ENCODE measurements at places on chromosomes 16 and 17.

DNA sequence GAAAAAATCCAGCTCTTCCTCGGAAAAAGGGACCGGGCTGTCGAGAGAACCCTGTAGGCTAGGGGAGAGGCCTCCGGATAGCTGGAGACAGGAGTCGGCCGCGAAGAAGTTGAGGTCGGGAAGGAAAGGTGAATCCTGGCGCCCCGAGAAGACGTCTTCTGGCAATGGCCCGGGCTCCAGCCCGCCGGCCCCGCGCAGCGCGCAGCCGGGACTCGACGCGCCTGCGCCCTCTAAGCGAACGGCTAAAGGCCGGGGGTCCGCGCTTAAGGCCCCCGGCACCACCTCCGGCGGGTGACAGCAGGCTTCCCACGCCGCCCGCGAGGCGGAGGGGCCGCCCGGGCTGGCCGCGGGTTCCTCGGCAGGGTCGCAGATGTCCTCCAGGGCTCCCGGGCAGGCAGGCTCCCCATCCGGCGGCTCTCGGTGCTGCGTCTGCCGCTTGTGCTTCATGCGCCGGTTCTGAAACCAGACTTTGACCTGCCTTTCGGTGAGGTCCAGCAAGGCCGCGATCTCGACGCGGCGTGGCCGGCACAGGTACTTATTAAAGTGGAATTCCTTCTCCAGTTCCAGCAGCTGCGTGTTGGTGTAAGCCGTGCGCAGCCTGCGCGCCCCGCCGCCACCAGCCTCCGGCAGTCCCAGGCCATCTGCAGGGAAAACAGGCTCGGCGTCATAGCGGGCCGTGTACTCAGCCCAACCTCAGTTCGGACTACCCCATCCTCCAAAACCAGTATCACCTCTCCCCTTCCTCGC, 1.6 kb downstream of the HOXB2 start:
- DNase-seq = peak; percentile 45

DNA sequence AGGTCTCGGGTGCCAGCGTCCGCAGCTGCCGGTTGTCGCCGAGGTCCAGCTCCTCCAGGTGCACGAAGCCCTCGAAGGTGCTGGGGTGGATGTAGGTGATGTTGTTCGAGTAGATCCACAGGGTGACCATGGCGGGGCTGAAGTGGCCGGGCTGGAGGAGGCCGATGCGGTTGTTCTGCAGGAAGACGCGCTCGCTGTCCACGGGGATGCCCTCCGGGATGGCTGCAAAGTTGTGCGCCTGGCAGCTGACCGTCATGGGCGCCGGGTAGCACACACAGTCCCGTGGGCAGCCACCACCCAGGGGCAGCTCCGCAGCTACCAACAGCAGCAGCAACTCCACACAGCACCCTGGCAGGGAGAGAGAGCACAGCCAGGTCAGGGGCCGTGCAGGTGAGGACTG, 87.7 kb downstream of the RTN4RL1 start:
- DNase-seq = no peak

- DNase-seq = peak; percentile 90
Observed at GRCh38 chr16:85610446-85611193, 2.5 kb upstream of the GSE1 start.

GRCh38 chr16:13453938-13454553, 465.9 kb upstream of the ERCC4 start:
- peak; percentile 31 for DNase-seq

- peak; percentile 21 for DNase-seq
Observed at GRCh38 chr16:76705892-76706291, 428.7 kb downstream of the CNTNAP4 start.

DNA sequence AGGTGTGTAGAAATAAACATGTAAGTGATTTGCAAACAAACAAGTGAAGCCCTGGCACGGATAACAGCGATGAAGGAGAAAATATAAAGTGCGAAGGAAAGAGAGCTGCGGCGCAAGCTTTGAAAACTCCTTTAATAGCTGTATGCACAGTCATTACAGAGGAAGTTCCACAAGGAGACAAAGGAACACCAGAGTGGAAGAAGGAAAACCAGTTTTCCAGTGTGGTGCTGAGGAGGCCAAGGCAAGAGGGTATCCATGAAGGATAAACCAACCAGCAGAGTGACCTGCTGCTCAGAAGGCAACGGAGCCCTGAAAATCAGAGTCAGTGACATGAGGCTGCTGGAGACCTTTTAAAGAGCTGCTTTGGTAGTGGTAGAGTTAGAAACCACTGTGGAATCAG, 24.4 kb downstream of the METTL16 start:
- peak; percentile 24 for DNase-seq

DNA sequence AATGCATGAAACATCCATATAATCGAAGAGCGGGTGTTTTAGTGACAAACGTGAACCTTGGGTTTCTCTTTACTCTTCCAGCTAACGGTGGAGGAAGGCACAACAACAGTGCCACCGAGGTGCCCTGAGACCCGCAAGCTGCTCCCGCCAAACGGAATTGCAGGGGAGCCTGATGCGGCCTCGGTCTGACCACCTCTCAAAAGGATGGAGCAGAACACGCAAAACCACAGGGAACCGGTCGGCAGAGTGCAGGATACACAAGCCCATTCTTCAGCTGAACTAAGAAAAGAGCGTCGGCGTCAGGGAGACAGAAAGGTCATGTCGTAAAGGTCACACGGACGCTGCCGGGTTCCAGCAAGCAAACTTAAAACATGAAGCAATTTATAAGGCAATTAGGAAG, 109.5 kb upstream of the ZNF750 start:
- DNase-seq = no peak

DNA sequence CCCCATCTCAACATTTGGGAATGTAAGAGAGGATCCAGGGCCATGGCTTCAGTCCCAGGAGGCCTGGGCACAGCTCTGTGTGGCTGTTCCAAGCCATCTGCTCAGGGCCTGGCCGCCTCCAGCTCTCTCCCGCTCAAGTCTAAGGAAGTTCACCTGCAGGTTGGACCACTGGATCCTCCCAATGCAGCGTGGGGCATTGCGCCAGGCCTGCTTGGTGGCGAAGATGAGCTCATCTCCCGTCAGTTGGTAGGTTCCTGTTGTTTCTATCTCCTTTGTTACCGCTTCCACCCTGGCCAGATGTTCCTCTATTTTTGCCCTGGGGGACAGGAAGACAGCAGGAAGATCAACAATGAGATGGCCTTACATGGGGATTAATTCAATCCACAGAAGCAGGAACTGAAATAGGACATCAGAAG, 17.5 kb downstream of the NOS2 start:
- no peak for DNase-seq

DNA sequence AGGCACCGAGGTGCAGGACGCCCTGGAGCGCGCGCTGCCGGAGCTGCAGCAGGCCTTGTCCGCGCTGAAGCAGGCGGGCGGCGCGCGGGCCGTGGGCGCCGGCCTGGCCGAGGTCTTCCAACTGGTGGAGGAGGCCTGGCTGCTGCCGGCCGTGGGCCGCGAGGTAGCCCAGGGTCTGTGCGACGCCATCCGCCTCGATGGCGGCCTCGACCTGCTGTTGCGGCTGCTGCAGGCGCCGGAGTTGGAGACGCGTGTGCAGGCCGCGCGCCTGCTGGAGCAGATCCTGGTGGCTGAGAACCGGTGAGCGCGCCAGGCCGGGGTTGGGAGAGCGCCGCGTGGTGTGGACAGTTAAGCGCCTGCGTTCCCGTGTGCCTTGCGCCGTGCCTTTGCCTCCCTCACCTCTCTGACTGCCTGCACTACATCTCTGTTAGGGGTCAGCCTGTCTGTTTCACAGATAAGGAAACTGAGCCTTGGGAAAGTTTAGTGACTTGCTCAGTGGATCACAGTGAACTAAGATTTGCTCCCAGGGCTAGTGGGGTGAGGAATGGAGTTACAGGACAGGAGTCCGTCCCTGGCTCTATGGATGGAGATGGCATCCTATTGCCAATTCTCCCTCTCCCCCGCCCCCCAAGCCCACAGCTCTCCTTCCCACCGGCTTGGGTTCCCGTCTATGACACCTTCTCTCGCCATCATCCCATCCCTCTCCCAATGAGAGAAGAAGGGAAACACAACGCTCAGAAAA, 880 bp downstream of the SARM1 start:
- no peak for DNase-seq

- DNase-seq = no peak
Observed at GRCh38 chr17:10699856-10700255, 2.5 kb downstream of the ADPRM start.

DNA sequence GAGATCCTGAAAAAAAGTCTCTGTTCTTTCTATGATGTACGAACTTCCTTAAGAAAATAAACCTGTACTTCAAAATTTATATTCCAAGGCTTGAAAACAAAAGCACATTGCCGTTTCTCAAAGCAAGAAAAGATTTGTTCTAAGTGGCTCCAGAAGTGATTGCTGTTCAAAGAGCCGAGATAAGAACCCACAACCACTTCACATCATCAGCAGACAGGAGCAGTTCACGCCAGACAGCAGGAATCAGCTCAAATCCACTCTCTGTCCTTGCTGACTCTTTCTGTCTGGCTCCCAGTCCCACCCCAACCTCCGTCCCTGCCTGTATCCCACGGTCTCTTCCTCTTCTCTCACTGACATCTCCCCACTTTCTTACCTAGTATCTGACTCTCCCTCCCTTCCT, 85.0 kb upstream of the MYOCD start:
- DNase-seq = no peak

DNA sequence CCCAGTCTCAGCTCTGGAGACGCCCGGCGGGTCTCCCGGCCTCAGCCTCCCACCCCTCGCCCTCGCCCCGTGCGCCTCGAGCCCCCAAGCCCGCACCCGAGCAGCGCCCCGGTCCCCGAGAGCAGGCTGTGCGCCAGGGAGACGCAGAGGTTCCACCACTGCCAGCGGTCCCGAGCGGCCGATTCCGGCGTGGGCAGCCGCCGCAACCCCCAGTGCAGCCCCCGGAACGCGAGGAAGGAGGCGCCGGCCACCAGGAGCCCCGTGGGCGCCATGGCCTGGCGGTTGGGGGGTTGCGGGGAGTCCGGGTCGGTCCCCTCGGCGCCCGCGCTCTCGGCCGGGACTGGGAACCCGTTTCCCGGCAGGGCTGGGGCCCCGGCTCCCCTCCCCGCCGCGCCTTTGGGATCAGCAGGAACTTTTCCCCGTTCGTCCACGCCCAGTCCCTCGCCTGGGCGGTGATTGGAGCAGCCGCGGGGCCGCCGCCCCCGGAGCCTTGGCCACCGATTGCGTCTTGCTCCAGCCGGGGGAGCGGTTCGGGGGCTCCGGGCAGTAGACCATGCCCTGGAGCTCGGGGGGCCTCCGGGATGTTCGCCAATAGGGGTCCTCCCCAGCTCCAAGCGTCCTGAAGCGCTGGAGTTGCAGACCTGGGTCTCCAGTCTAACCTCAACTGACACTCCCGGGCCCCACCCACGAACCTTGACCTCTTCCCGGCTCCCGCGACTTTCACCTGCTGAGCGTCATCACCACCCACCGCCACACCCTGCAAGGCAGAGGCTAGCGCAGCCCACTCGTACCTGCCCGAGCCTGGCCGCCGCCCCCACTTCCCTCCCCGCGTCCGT, at the start of gene TLCD2:
TLCD2 (minus strand) TSS at position 407 of the 836 bp plus-strand sequence; CDS start at position 272, 135 bp downstream.
- peak; percentile 62 for DNase-seq

GRCh38 chr16:68921637-68922036, 78.3 kb downstream of the TANGO6 start:
- DNase-seq = peak; percentile 95

- no peak for DNase-seq
Observed at GRCh38 chr17:28443901-28444638, 29.4 kb upstream of the SLC13A2 start.

DNA sequence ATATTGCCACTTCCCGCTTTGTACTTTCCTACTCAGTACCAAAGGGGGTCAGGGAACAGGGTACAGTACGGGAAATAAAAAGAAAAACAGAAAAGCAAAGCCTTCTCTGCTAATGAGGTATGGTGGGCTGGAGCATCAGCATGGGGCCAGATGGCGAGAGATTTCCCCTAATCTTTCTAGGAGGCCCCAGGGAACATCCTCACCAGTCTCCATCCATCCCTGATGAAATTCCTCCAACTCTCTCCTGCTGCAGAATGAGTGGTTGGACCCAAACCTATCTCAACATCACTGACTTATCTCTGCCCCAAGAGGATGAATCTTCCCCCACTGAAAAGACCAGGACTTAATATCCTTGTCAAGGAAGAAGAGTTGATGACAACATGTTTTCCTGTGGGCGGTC, 185.6 kb downstream of the C16orf78 start:
- DNase-seq = no peak

GRCh38 chr17:64441772-64442540, 7.0 kb upstream of the MILR1 start:
- no peak for DNase-seq

- no peak for DNase-seq
Observed at GRCh38 chr16:61237884-61238485, 798.3 kb downstream of the CDH8 start.

DNA sequence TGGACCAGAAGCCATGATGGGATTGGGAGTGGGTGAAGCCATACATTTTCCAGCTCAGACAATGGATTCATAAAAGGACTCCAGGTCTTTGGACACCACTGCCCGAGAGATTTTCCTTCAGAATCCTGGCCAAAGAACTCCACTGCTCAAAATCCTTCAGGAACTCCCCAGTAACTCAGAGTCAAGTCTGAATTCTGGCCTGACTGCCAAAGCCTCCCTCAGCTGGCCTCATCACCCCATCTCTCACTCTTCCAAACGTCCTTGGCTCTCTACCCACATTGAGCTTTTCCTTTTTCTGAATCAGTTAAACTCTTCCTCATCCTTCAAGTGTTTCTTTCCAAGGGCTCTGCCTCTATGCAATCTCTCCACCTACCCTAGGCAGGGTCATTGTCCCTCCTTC, 1.2 kb upstream of the SEPTIN1 start:
- DNase-seq = no peak

GRCh38 chr17:82217530-82218204, 5.0 kb upstream of the CCDC57 start:
- peak; percentile 93 for DNase-seq

- peak; percentile 90 for DNase-seq
Observed at GRCh38 chr17:75996665-75997590, 3.7 kb upstream of the CDK3 start.

- no peak for DNase-seq
Observed at GRCh38 chr16:4597174-4597573, 17.5 kb downstream of the UBALD1 start.

DNA sequence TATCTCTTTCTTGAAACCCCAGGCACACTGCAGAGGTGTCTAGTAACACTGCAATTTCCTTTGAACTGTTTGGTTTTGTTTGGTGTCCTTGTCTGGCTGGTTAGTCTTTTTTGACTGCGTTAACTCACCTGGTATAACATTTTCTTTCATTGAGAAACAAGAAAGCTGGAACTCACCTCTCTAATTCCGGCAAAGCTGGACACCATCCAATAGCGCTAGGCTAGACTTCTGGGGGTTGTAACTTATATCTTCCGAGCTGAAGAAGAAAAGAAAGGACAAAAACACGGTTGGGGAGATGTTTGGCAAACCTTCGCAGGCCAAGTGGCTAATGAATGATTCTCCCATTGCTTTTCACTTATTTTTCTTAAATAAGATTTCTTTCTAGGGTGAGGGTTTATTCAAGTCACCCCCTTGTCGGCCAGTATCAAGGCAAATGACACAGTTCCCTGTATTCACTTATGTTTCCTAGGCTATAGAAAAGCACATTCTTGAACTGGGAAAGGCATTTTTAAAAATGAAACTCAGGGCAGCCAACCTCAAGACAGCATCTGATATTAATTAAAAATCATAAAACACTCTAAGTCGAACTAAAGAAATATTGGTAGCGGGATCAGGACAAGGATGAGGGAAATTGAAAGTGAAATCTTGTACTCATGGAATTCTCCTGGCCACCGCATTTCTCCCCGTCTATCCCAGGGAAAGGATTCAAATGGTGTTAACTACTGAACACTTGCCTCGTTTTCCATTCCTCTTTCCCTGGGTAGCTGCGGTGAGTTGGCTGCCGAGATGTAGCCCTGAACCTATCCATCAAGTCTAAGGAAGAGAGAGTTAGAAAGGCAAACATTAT, 95.9 kb upstream of the ZFHX3 start:
- DNase-seq = no peak

- peak; percentile 81 for DNase-seq
Observed at GRCh38 chr17:42548070-42548837, 4.5 kb upstream of the HSD17B1 start.

- DNase-seq = no peak
Observed at GRCh38 chr16:30503403-30504296, 22.7 kb downstream of the ZNF768 start.
